ENCODE measurements at places on chromosomes 1 and 21.
A peak's percentile ranks its signal among the peaks of the same experiment; 100 is the strongest.

GRCh38 chr1:217322834-217323233 is 308.1 kb downstream of the GPATCH2 start:
- H3K27me3 ChIP-seq = no peaks in the 10 kb centered on the region
- H3K27ac ChIP-seq = no peak overlapping the region
- H3K36me3 ChIP-seq = no peaks in the 10 kb centered on the region

DNA sequence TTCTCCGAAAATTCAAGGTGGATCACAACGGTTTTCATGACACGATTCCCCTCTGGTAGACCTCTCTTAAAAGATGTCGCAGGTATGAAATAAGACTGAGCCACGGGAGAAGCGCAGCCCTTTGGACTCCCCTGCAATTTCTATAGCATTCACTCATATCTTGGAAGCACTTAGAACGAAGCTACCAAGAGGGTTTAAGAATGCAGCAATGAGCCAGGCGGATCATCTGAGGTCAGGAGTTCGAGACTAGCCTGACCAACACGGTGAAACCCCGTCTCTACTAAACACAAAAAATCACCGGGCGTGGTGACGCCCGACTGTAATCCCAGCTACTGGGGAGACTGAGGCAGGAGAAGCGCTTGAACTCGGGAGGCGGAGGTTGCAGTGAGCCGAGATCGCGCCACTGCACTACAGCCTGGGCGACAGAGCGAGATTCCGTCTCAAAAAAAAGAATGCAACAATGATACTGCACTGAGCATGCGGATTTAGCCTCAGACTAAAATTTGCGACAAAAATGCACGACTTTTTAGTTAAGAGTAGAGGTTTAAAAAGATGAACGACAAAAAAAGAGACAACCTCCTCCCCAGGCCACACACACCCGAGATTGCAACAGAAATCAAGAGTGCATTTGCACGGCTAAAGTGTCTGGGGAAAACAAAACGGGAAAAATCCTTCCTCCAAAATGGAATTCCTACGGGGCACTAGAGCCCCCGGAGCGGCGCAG is 743 bp downstream of the TOMM20 start:
- H3K27ac ChIP-seq = peak overlapping the region; percentile 96
- peaks cover 12% of the 10 kb centered on the region for H3K36me3 ChIP-seq
- peak; percentile 9 for DNase-seq
- H3K27me3 ChIP-seq = no peaks in the 10 kb centered on the region
- H3K4me1 ChIP-seq = peaks cover 30% of the 10 kb centered on the region

DNA sequence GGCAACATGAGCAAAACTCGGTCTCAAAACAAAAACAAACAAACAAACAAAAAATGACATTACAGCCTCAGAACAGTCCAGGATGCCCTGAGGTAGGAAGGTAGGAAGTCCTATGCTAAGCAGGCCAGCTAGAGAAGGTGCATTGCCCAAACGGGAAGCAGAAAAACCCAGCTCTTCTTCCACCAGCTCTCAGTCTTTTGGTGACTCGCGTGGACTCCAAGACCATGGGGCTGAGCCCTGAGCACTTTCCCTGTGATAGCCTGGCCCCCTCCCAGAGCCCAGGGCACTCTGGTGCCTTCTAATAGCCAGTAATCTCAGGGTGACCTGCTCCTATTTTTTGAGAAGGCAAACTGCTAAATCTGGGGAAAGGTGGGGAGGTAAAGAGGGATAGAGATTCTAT is 16.1 kb downstream of the PHLDA3 start:
- H3K4me1 ChIP-seq = peaks cover 6% of the 10 kb centered on the region
- H3K36me3 ChIP-seq = no peaks in the 10 kb centered on the region
- H3K4me3 ChIP-seq = no peak overlapping the region
- no peak overlapping the region for H3K27ac ChIP-seq
- H3K27me3 ChIP-seq = peaks cover 15% of the 10 kb centered on the region

DNA sequence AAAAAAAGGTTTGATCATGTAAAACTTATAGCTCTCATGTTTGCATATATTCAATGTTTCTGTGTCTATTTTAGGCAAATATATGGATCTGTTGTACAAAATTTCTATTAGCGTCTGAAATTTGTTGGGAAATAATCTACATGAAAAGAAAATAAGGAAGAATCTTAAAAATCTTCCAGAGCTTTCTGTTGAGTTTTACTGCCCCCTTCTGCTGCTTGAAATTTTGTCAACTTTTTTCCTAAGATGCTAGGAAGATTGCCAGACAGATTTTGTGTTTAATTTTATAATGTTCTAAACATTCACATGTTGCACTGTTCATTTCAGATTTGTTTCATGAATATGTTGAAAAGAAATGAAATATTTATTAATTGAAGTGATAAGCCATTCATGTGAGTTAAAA is 2.5 kb upstream of the PTGS2 start:
- H3K27me3 ChIP-seq = peaks cover 12% of the 10 kb centered on the region
- H3K36me3 ChIP-seq = no peaks in the 10 kb centered on the region
- H3K4me3 ChIP-seq = no peak overlapping the region

- no peak for DNase-seq
- H3K27me3 ChIP-seq = no peaks in the 10 kb centered on the region
- H3K4me1 ChIP-seq = no peaks in the 10 kb centered on the region
- H3K36me3 ChIP-seq = peaks cover 60% of the 10 kb centered on the region
- H3K27ac ChIP-seq = no peak overlapping the region
These were observed 32.1 kb downstream of the PCSK9 start for GRCh38 chr1:55071477-55071876.

GRCh38 chr1:223246476-223247112 is 103.5 kb upstream of the TLR5 start:
- H3K36me3 ChIP-seq = no peaks in the 10 kb centered on the region
- no peak for DNase-seq
- H3K4me1 ChIP-seq = no peaks in the 10 kb centered on the region
- H3K27me3 ChIP-seq = peaks cover 23% of the 10 kb centered on the region
- H3K27ac ChIP-seq = no peak overlapping the region

GRCh38 chr1:109432336-109432735 is 6.1 kb upstream of the PSMA5 start:
- peaks cover 6% of the 10 kb centered on the region for H3K36me3 ChIP-seq
- DNase-seq = no peak
- H3K27ac ChIP-seq = no peak overlapping the region
- H3K4me1 ChIP-seq = peaks cover under 1% of the 10 kb centered on the region
- H3K27me3 ChIP-seq = peaks cover 6% of the 10 kb centered on the region

DNA sequence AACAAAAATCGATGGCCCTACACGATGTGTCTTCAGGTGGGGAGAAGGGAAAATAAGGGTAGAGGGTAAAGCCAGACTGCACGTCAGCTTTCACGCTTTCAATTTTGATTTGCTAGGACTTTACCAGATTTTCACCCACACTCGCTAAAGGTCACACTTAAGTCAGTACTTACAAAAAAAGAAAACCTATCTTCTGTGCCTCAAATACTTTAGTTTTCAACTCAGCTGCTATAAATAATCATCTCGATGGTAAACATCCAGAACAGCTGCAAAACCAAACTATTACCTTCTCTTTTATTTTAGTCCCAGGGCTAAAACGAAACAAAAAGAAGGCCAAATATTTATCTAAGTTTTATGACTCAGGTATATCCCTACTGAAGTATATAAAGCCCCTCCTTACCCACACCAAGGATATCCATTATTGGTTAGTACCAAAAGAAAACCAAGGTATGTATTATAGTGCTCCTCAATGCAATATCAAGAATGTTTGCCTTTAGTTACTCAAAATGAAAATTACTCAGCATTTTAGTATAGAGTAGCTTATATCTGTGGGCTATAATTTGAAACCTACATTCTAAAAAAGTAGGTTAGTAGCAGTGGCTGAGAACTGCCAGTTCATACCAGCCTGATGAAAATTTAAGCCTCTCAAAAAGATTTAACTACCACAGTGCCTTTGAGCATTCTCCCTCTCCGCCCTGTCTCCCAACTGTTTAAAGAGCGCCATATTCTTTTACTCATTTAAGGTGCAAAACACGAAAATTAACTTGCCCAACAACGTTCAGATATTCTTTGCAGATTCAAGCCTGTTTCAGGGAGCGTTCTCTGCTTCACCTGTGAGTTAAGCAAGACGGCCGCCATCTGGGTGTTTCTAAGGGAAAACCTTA is 1.5 kb downstream of the CSDE1 start:
- H3K4me3 ChIP-seq = peak overlapping the region; percentile 99
- H3K4me1 ChIP-seq = peaks cover 42% of the 10 kb centered on the region
- peaks cover 3% of the 10 kb centered on the region for H3K36me3 ChIP-seq
- peak overlapping the region; percentile 100 for H3K27ac ChIP-seq
- no peaks in the 10 kb centered on the region for H3K27me3 ChIP-seq

DNA sequence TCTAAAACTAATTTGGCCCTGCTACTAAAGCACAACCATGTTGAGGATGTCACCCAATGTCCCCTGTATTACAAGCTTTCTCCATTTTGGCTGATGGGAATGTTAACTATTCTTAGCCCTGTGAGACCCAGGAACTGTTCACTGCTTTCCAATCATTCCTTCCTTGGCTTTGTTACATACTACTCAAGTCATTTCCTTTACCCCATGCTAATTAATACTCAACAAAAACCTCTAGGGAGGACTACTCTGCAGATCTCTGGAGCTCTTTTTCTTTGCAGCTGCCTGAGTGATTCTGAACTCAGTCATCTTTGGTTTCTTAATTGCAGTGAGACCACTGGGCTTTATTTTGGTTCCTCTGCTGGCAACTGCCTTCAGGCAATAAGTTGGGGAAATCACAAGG is 23.3 kb upstream of the RPE65 start:
- no peaks in the 10 kb centered on the region for H3K27me3 ChIP-seq
- no peaks in the 10 kb centered on the region for H3K36me3 ChIP-seq
- no peaks in the 10 kb centered on the region for H3K4me1 ChIP-seq
- no peak overlapping the region for H3K27ac ChIP-seq
- H3K4me3 ChIP-seq = no peak overlapping the region
- DNase-seq = no peak

- H3K27me3 ChIP-seq = no peaks in the 10 kb centered on the region
- H3K27ac ChIP-seq = peak overlapping the region; percentile 88
- peaks cover 41% of the 10 kb centered on the region for H3K4me1 ChIP-seq
- no peak for DNase-seq
- peaks cover 9% of the 10 kb centered on the region for H3K36me3 ChIP-seq
These were observed 77.0 kb upstream of the C1orf105 start for GRCh38 chr1:172343240-172344160.

GRCh38 chr1:166915941-166916340 is 39.9 kb upstream of the TADA1 start:
- peaks cover 8% of the 10 kb centered on the region for H3K27me3 ChIP-seq
- no peak overlapping the region for H3K4me3 ChIP-seq

DNA sequence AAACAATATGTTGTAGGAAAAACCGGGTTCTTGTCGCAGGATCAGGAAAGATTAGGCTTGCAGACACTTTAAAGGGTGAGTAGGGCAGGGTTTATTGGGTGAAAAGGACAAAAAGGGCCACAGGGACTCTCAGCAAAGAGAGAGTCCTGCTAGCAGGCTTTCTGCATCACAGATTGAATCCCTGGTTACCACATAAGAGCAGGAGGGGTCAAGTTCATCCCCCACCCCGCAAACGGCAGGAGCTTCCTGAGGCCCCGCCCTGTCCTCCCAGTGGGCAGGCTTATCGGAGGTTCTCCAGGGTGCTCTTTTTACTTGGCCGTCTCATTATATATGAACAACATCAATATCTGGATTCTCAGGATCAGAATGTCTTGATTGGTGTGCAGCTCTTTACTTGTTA is 47.7 kb downstream of the SYCP1 start:
- no peaks in the 10 kb centered on the region for H3K4me1 ChIP-seq
- no peak overlapping the region for H3K4me3 ChIP-seq
- DNase-seq = no peak
- H3K27me3 ChIP-seq = peaks cover 1% of the 10 kb centered on the region

DNA sequence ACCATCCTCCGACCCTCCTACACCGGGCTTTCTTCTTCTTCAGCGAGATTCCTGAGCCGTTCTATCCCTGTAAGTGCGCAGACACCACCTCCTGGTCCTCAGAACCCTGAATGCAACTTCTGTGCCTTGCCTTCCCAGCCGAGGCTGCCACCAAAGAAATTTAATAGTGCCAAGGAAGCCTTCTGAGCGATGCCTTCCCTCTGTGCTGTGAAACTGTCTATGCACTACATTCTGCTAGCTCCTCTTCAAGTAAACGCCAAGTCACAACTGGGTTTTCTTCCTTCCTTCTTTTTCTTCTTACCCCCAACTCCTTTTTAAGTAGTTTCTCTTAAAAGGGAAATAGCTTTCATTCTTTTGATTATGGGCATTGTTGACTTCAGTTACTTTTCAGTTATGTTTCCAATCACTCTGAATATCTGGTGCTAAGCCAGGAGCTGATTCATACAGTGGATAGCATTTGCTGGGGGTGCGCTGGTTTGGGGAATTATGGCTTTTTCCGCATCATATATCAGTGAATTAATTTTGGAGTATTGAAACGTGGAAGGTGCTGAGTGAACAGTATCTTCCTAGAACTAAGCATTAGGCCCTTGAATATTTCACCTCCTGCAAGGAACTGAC is 38.6 kb upstream of the GPR88 start:
- no peaks in the 10 kb centered on the region for H3K27me3 ChIP-seq
- H3K27ac ChIP-seq = no peak overlapping the region
- H3K36me3 ChIP-seq = peaks cover 44% of the 10 kb centered on the region
- no peak for DNase-seq

- H3K27ac ChIP-seq = no peak overlapping the region
- DNase-seq = no peak
- H3K36me3 ChIP-seq = peaks cover 6% of the 10 kb centered on the region
- H3K4me3 ChIP-seq = no peak overlapping the region
- peaks cover 2% of the 10 kb centered on the region for H3K27me3 ChIP-seq
These were observed 12.8 kb upstream of the PLA2G2E start for GRCh38 chr1:19936061-19936750.

DNA sequence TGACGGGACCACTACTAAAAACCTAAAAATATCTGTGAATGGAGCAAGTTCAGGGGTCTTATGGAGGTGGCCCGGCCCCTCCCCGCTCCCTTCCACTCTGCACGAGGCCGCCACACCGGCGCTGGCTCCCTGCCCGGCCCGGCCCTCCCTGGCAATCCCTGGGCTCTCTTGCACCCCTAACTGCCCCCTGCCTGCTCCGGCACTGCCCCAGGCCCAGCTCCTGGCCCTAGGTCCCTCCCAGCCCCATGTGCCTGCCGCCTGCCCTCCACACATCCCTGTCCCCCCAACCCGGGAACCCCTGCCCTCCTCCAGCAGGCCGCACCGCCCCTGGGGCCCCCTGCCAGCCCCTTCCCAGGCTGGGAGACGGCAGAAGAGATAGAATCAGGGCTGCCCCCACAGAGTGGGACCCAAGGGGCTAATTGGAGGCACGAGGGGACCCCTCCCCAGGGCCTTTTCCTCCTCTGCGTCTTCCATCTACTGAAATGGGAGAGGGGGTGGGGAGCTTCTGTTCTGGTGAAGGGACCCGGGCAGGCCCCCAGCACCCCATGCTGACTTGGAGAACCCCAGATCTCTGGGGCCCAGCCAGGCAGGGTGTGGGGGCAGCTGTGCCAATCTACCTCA is 9.3 kb upstream of the CTRC start:
- H3K27ac ChIP-seq = peak overlapping the region; percentile 70
- peaks cover 3% of the 10 kb centered on the region for H3K4me1 ChIP-seq

DNA sequence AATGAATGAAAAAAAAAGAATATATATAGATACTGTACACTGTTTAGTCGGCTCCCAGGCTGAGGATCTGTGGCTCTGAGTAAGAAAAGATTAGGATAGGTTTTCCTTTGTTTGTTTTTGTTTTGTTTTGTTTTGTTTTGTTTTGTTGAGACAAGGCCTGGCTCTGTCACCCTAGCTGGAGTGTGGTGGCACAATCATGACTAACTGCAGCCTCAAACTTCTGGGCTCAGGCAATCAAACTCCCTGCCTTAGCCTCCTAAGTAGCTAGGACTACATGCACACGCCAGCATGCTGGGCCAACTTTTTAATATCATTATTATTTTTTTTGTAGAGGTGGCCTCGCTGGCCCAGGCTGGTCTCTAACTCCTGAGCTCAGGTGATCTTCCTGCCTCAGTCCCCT is 87.9 kb upstream of the PTBP2 start:
- no peak for DNase-seq
- H3K4me3 ChIP-seq = no peak overlapping the region
- no peak overlapping the region for H3K27ac ChIP-seq
- no peaks in the 10 kb centered on the region for H3K27me3 ChIP-seq
- H3K4me1 ChIP-seq = no peaks in the 10 kb centered on the region
